ENCODE measurements at places on chromosomes 3 and 15.

GRCh38 chr3:174377684-174378083, 481.4 kb upstream of the NAALADL2 start:
- no peak for DNase-seq

DNA sequence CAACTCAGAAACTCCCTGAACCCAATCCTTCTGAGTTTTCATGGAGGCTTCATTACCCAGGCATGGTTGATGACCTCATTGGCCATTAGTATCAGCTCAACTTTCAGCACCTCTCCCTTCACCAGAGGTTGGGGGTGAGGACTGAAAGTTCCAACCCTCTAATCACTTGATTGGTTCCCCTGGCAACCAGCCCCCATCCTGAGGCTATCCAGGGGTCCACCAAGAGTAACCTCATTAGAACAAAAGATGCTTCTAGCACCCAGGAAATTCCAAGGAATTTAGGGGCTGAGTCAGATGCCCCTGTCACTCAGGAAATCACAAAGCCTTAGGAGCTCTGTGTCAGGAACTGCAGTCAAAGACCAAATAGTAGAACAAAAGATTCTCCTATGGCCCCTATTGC, 43.8 kb downstream of the ADAMTSL3 start:
- no peak for DNase-seq

- DNase-seq = peak; percentile 77
These were observed at the start of gene ADAMTS7 for GRCh38 chr15:78811124-78811824. ADAMTS7 (minus strand) TSS chr15:78811464; CDS start chr15:78811220, 244 bp downstream.

GRCh38 chr3:30751610-30752299, 142.7 kb downstream of the GADL1 start:
- no peak for DNase-seq

DNA sequence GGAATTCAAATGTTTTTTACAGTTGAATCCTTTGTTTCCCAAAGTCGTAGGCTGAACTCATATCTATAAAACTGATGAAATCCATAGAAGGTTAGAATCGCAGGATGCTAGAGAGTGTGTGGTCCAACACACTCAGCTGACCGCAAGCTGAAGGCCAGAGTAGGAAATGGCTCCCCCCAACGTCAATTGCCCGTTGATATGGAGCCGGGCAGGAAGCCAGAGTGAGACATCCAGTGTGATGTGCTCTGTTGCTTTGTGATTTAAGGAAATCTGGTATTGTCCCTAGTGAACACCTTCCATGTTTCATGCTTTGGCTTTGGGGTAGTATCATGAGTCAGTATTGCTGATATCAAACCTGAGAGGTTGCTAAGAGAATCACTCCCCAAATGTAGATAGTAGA, 5.8 kb upstream of the MEX3B start:
- no peak for DNase-seq

DNA sequence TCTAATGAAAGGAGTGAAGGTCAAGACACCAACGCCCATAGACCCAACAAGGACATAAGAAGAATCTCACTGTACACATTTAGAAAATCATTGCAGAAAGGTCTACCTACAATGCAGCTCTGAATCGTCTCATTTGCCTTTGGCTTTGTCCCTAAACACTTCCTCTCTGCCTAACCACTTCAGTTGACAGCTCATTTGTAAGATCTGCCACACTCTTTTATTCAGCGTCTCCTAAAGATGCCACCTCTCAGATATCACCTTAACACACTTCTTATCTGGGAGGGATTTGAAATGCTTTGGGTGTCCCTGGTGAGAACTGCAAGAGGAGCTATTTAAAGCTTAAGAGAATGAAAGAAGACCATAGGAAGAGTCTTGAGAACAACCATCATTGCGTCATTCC, 38.7 kb downstream of the RAB27A start:
- DNase-seq = no peak

GRCh38 chr15:80931721-80932512, 57.7 kb downstream of the MESD start:
- no peak for DNase-seq

DNA sequence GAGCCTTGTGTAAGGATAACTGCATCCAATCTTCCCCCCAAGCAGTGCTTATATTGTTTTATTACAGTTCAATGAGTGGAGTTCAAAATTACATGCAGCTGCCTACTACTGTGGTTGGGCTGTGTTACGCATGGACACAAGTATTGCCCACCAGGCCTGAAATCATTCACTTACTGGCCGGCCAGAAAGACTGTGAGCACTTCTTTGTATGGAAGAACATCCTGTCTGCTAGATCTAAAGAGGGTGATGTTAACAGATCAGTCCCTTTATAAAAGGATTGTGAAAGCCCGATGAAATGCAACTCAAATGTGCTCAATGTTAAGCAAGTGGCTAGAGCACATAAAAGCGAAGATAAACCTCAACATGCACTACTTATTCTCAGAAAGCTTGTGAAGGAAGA, 132.5 kb downstream of the FOXP1 start:
- no peak for DNase-seq

DNA sequence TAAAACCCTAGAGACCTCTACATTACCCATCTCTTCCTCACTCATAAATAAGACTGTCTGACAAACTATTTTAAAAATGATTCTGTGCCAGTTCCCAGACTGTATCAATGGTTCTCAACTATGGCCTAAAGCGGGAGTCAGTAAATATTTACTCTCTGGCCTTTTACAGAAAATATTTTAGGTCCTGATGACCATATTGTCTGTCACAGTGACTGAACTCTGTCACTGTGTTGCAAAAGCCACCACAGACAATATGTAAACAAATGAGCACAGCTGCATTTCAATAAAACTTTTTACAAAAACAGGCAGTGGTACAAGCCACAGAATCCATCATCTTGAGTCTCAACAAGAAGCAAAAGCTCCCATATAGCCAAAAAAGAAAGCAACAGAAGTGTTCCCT, 45.4 kb downstream of the PLOD2 start:
- no peak for DNase-seq

DNA sequence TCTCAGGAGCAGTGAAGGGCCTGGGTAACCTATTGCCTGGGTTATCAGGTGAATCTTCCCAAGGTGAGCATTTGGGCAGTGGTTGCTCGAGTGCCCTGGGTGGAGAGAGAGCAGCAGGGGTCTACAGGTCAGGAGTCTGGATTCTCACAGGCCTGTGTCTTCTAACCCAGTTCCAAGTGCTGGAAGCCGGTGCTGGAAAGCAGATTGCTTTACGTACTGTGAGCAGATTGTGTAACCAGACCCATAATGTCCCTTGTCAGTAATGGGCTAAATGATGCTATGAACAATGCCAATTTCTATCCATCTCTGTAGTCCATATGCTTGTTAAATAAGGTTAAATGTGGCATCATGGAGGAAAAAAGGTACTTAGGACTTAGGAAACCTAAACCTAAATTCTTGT, 106.5 kb downstream of the TPRG1 start:
- DNase-seq = no peak

DNA sequence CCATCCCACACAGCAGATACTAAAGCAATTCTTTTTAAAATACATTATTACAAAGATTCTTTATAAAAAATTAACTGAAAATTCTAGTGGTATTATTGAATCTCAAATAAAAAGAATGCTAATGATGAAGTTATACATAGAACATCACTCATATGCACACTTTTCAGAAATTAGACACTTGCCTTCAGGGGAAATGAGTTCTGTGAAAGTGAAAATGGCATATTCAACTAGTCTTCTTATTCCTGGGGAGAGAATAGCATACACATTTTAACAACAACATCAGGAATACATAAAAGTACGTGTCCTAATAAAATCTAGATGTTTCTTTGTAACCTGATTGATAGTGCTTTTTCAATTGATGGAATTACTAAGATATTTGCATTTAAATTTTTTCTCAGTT, 36.8 kb upstream of the DHX36 start:
- DNase-seq = no peak

GRCh38 chr15:45443645-45444044, 65.3 kb upstream of the GATM start:
- DNase-seq = no peak

- no peak for DNase-seq
These were observed 460.6 kb upstream of the NR2F2 start for GRCh38 chr15:95869920-95870319.

- DNase-seq = no peak
These were observed 171.6 kb upstream of the NR2F2 start for GRCh38 chr15:96158938-96159337.

DNA sequence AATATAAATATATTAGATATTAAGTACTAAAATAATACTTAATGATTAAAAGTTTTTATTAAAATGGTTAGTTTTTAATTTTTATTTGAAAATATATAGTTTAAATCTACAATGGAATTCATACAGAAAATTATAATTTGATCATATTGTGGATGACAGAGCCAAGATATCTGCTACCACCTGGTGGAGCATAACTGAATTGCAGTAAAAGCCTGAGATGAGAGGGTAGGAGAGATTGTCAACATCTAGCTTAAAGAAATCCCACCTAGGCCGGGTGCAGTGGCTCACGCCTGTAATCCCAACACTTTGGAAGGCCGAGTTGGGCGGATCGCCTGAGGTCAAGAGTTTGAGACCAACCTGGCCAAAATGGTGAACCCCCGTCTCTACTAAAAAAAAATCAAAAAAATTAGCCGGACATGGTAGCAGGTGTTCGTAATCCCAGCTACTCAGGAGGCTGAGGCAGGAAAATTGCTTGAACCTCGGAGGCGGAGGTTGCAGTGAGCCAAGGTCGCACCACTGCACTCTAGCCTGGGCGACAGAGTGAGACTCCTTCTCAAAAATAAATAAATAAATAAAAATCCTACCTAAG, 25.1 kb upstream of the CSTA start:
- no peak for DNase-seq

- DNase-seq = no peak
These were observed 16.8 kb upstream of the SMAD3 start for GRCh38 chr15:67048281-67049279.

DNA sequence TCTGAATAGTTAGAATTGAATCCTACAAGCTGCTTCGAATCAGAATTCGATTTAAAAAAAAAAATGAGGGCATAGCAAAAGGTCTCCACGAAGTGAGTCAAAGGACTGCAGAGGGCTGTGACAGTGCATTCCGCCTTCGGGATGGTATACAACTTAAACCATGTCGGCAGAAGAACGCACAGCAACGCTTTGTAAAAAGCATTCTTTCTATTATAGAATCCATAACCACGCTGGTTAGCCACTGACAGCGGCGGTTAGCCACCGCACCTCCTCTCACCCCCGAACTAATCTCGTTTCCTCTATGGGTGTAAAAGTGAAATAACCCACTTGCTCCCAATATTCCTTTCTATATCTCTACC, 664 bp upstream of the PIK3CA start:
- no peak for DNase-seq

DNA sequence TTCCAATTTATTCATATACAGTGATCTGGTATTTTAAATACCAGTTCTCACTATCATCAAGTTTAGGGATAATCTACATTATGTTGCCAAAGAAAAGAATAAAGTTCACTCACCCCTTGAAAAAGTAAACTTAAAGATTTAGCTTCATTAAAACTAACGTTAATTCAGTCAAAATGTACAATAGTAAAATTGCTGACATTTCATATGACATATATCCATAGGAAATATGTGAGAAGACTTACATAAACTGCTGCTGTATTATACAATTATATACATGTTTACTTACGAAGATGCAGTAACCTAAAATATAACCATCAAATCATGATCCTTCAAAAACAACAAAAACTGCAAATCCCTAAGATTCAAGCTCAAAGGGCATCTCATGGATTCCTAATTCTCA, 44.0 kb downstream of the ATR start:
- DNase-seq = no peak

DNA sequence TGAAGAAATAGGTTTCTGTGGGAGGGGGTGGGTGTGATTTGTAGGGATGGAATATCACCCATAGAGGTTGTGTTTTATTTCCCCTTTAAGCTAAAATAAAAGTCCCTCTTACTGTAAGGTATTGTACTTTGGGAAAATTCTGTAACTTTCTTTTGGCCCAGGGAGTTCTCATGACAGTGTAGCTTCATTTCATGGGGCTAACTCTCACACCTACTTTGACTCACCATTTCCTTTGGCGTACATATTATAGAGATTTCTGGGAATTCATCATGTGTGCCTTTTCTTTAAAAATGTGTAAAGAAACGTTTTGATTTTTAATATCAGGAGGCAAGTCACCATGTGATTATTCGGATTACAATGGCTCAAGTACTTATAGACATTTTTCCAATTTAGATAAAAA, 477.7 kb upstream of the CFAP20DC start:
- DNase-seq = no peak

DNA sequence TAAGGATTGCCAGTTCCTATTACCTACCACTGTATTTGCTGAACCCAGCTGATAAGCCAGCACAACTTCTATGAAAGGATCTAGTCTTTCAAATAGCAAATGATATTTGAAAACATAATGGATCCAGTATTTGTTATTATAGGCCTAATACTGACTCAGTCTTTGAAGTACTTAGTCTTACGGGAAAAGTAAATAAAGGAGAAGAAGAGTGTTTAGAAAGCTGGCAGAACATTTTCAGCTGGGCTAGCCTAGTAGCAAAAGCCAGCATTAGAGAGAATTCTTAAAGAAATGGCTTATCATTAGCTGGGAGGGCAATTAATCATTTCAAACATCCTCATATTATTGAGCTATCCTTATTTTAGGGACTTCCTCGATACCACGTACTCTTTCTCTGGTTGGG, 101.4 kb upstream of the GOLIM4 start:
- no peak for DNase-seq

DNA sequence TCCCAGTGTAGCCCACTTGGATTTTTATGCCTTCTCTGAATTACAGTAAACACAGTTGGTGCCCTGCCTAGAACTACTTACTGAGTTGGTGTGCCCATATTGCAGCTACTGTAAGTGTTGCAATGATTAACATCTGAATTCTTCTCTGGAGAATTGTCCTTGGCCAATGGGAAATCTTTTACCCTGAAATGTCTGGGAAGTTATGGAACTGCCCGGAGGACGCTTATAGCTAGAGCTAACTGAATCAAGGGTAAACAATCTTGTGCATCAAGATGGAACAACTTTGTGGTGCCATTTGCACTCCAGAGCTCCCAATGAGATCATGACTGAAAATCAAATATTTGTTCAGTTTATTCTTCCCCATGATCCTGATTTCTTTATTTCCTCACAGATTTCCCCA, 246.7 kb upstream of the CBLB start:
- DNase-seq = no peak

DNA sequence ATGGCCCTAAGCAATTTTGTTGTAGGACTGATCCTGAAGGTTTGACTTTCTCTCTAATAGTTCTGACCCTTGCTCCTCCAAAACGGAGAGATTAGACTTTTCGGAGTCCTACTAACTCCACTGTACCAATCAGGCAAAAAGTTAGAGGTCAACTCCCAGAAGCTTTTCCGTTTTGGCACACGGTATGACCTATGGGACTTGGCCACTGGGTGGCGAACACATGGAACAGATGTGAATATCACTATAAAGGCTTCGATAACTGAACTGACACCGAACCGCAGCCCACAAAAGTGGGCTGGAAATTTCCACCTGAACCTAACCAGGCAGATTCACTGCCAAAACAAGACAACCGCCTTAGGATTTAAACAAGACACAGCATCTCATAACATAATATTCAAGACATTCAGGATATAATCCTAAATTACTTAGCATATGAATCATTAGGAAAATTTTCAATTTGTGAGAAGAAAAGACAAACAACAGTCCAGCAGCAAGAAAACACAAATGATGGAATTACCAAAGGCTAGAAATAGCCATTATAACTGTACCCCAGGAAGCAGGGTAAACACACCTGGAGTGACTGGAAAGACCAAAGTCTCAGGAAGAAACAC, 12.2 kb upstream of the TM2D3 start:
- DNase-seq = no peak

All from T47D (cell line).